Naive thymus-derived CD8-positive, alpha-beta T cell (primary cell): ENCODE measurements at places on chromosomes 7 and 10. TPM values are rescaled to one million over a fixed set of nuclear protein-coding genes. Genes with fewer than 3 reads are reported as not detected.

SMO gene
- 0.13 TPM for total RNA-seq

ZNF800 gene
- 85.7 TPM for total RNA-seq

CAMK2B gene
- total RNA-seq, result not detected

CD36 gene
- total RNA-seq, result 2.8 TPM

FZD1 gene
- not detected for total RNA-seq

ADCYAP1R1 gene
- total RNA-seq, result not detected

KAZALD1 gene
- not detected for total RNA-seq

GPR158 gene
- not detected for total RNA-seq

SLC25A40 gene
- total RNA-seq, result 22.9 TPM

FGL2 gene
- 7.0 TPM for total RNA-seq

DNA sequence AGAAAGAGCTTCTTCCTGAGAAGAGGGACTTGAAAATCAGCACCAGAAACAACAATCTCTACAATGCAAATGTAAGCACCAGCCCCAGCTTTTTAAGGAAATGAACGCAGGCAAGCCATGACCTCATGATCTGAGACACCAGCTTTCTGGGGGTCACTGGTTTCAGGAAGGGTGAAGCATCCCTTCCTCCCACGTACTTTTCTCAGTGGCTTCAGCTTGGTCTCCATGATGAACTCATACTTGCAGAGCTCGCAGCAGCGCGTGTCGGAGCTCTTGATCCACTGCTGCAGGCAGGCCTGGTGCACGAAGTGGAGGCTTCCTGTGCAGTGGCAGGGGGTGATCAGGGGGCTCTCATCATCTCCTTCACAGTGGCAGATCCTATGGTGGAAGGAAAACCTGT lies 87.0 kb downstream of the ALOX5 start:
- H3K36me3 ChIP-seq, result peaks cover 11% of the 10 kb centered on the region
- H3K27ac ChIP-seq, result no peak overlapping the region
- DNase-seq, result no peak
- H3K27me3 ChIP-seq, result no peaks in the 10 kb centered on the region

DNA sequence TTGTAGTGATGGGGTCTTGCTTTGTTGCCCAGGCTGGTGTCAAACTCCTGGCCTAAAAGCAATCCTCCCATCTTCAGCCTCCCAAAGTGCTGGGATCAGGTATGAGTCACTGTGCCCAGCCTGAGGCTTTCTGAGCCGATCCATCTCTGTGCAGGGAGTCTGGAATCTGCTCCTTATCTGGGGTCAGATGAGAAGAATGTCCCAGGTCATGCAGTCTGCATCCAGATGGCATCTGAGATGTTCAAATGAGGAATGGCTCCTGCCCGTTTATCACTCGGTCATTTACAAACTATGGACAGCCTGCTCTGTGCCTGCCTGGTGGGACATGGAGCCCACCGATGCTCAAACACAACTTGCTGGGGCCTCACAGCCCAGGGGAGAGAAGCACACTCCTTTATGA lies 11.1 kb upstream of the SLC18A3 start:
- peaks cover 18% of the 10 kb centered on the region for H3K27me3 ChIP-seq
- H3K36me3 ChIP-seq, result no peaks in the 10 kb centered on the region
- no peak overlapping the region for H3K27ac ChIP-seq
- H3K4me3 ChIP-seq, result no peak overlapping the region
- peaks cover 2% of the 10 kb centered on the region for H3K4me1 ChIP-seq

GRCh38 chr7:69683002-69683401 lies 84.7 kb downstream of the AUTS2 start:
- H3K36me3 ChIP-seq, result no peaks in the 10 kb centered on the region
- H3K4me3 ChIP-seq, result no peak overlapping the region
- no peaks in the 10 kb centered on the region for H3K4me1 ChIP-seq
- H3K27ac ChIP-seq, result no peak overlapping the region
- no peak for DNase-seq

DNA sequence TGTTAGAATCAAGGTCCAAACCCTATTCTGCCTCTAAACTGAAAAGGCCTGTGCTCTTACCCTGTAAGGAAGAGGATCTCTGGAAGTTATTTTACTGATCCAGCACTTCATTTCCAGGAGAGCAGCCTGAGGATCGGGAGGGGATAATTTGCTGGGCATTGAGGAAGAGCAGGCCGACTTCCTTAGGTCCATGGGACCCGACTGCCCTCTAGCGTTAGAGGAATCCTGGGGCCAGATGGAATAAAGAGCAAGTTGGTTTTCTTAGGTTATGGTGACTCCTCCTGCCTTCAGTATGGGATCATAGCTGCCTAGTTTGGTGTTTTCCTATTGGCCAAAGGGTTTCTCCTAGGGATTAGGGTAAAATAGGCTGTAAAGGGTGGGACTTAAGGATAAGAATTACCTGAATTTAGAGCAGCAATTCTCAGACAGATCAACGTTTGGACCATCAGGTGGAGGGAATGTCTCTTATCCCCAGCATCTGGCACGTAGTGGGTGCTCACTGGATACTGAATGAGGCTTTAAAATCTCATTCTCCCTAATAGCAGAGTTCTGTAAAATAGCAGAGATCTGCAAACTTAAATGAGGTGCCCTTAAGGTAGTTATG lies 40.0 kb upstream of the SORBS1 start:
- H3K27ac ChIP-seq, result no peak overlapping the region
- no peaks in the 10 kb centered on the region for H3K4me1 ChIP-seq
- no peaks in the 10 kb centered on the region for H3K36me3 ChIP-seq
- DNase-seq, result peak; percentile 42
- peaks cover 4% of the 10 kb centered on the region for H3K27me3 ChIP-seq
- no peak overlapping the region for H3K4me3 ChIP-seq

DNA sequence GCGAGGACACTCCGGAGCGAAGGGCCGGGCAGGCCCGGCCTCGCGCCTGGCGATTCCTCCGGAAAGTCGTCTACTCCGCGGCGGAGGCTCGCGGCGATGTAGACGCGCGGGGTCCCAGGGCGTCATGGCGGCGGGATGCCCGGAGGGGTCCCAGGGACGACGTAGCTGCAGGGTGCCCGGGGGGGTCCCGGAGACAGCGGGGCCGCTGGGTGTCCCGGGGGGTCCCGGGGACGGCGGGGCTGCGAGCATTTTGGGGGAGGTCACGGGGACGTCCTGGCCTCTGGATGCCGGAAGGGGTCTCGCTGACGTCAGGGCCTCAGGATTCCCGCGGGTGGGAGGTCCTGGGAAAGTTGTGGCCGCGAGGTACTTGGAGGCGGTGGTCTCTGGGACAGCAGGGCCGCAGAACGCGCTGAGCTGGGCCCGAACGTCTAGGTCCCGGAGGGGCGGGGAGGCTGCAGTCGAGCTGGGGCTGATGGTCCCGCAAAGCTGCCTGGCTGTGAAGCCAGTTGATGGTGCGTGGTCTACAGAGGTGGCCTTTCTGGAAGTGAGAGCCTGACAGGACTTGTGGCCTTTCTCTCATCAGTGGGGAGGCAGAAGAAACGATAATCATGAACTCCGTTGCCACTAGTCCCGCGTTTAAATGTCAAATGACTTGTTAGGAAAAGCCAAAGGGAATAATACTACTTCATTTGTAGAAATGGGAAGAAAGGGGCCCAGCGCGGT lies 637 bp downstream of the HSPA14 start:
- peaks cover 11% of the 10 kb centered on the region for H3K4me1 ChIP-seq
- H3K27ac ChIP-seq, result peak overlapping the region; percentile 98

DNA sequence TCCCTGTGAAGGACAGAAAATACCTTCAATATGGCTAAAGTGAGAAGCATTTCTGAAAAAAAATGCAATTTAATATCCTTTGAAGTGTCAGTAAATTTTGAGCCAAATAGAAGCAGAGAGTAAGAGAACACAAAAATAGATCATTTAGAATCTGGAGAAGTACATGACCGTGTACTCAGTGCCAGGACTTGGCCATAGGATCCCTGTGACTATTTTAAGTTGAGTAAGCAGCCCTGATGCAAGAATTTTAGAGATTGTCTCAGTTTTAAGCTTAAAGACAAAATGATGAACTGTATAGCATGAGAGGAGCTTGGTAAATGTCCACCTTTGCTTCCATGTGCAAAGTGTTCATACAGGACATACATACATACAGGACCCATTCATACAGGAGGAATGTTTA lies 2.5 kb downstream of the PTER start:
- peaks cover 42% of the 10 kb centered on the region for H3K4me1 ChIP-seq
- no peaks in the 10 kb centered on the region for H3K27me3 ChIP-seq
- peak overlapping the region; percentile 30 for H3K27ac ChIP-seq
- H3K4me3 ChIP-seq, result peak overlapping the region; percentile 68
- peaks cover 4% of the 10 kb centered on the region for H3K36me3 ChIP-seq

DNA sequence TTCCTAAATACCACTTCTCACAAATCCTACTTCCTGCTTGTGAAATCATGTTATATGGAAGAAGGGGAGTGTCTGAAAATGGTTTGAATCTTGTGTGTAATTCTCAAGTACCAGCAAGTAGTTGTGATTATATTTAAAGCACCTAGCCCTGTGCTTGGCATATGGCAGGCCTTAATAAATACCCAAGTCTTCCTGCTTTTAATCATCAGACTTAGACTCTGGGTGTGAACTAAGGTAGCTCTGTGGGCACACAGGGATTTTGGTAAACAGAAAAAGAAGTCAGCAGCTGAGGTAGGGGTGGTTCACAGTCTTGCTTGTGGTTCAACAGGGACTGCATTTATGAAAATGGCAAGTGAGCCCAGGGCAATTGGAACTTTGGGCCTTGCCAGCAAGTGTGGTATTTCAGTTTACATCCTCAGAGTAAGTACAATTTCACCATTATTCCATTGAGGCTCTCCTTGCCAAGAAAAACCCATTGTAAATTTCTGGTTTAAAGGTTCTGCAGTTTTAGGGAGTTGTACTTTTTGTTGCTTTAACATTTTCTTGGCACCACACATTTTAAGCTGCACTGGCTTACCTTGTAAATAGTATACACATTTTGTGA lies 215.5 kb downstream of the AUTS2 start:
- H3K4me3 ChIP-seq, result no peak overlapping the region
- H3K36me3 ChIP-seq, result no peaks in the 10 kb centered on the region
- H3K4me1 ChIP-seq, result no peaks in the 10 kb centered on the region
- DNase-seq, result no peak
- H3K27ac ChIP-seq, result no peak overlapping the region

DNA sequence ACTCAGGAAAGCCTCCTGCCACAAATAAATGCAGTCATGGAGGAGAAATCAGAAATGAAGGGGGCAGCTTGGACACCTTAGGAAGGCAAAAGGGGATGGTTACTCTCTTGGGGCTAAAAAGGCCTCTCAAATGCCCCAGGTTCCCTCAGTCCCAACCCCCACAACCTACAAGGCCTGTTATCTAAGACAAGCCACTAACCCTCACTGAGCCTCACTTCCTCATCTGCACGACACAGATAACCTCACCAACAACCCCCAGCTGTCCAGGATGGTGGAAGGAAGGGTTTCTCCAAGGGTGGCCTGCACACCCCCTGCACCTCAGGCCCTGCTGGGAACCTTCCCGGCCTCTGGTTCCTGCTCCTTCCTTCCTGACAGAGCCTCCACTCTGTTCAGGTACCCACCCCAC lies 29.2 kb downstream of the SORBS1 start:
- no peaks in the 10 kb centered on the region for H3K4me1 ChIP-seq
- no peak for DNase-seq
- no peak overlapping the region for H3K27ac ChIP-seq
- no peaks in the 10 kb centered on the region for H3K36me3 ChIP-seq
- H3K27me3 ChIP-seq, result no peaks in the 10 kb centered on the region

GRCh38 chr7:152108359-152108758 lies 82.9 kb downstream of the GALNT11 start:
- no peak overlapping the region for H3K4me3 ChIP-seq
- H3K27ac ChIP-seq, result no peak overlapping the region
- H3K36me3 ChIP-seq, result peaks cover 73% of the 10 kb centered on the region
- H3K4me1 ChIP-seq, result peaks cover 7% of the 10 kb centered on the region
- DNase-seq, result no peak

GRCh38 chr10:127326883-127327282 lies 130.5 kb upstream of the INSYN2A start:
- no peaks in the 10 kb centered on the region for H3K36me3 ChIP-seq
- no peak overlapping the region for H3K27ac ChIP-seq
- DNase-seq, result no peak
- peaks cover 15% of the 10 kb centered on the region for H3K27me3 ChIP-seq
- no peak overlapping the region for H3K4me3 ChIP-seq

GRCh38 chr10:50629495-50630122 lies 5.9 kb upstream of the SGMS1 start:
- no peaks in the 10 kb centered on the region for H3K27me3 ChIP-seq
- H3K27ac ChIP-seq, result no peak overlapping the region
- H3K36me3 ChIP-seq, result no peaks in the 10 kb centered on the region
- H3K4me3 ChIP-seq, result no peak overlapping the region

- H3K36me3 ChIP-seq, result no peaks in the 10 kb centered on the region
- H3K27ac ChIP-seq, result no peak overlapping the region
- H3K27me3 ChIP-seq, result no peaks in the 10 kb centered on the region
- peaks cover 15% of the 10 kb centered on the region for H3K4me1 ChIP-seq
- DNase-seq, result no peak
Measured at GRCh38 chr10:62230344-62231121, 38.1 kb downstream of the RTKN2 start.

DNA sequence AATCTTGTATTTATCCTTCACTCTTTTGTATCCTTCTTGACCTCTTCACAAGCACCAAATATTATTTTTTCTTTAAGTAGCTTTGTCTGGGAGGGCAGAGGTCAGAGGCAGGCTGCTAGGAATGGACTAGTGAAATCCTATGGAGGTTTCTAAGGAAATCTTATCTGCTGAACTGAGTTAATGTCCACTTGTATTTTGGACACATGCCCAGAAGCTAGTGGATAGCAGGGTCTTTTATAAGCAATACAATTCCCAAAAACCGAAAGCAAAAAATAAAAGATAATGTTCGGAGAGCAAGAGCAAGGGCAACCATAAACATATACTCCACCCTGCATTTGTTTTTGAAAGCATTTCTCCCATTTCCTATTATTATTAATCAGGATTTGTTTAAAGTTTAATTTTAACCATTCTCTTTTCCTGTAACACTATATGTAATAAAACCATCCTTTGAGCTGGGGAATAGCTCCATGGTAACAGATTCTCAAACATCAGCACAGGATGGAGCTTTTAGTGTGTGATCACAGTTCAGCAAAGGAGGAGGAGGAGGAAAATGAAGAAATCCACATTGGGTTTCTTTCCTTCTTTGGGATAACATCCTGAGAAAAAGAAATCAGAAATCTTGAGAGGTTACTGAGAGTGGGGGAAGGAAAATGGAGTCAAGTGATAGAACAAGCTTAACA lies 328.2 kb upstream of the LRRN3 start:
- no peaks in the 10 kb centered on the region for H3K36me3 ChIP-seq
- H3K27ac ChIP-seq, result no peak overlapping the region
- H3K27me3 ChIP-seq, result no peaks in the 10 kb centered on the region
- H3K4me1 ChIP-seq, result no peaks in the 10 kb centered on the region
- DNase-seq, result no peak
- H3K4me3 ChIP-seq, result no peak overlapping the region

GRCh38 chr7:108525327-108525984 lies 479 bp downstream of the PNPLA8 start:
- no peak for DNase-seq
- peaks cover 15% of the 10 kb centered on the region for H3K36me3 ChIP-seq
- H3K27ac ChIP-seq, result peak overlapping the region; percentile 99
- peaks cover 61% of the 10 kb centered on the region for H3K4me1 ChIP-seq
